ENCODE measurements at places on chromosomes 5 and 9.

GRCh38 chr9:27460226-27461023 lies 63.7 kb upstream of the IFNK start:
- DNase-seq: no peak

GRCh38 chr9:136241542-136241941 lies 4.1 kb downstream of the QSOX2 start:
- no peak for DNase-seq

DNA sequence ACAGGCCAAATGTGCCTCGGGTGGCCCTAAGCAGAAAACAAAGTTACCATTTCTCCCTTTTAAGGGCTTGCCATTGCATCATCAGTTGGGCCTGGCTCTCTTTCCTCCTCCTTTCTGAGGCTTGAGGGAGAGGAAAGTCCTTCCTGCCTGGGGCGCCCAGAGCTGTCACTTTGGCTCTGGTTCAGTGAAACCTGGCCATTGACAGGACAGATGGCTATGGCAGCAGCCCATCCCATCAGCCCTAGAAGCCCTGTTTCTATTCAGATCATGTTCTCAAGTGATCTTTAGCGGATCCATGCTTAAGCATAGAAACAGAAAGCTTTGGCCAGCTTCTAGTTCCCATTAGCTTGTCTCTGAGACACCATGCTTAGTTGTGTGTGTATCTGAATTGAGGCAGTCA lies 293.4 kb downstream of the YTHDC2 start:
- peak; percentile 66 for DNase-seq

- no peak for DNase-seq
Observed at GRCh38 chr5:17058438-17058837, 122.3 kb upstream of the MYO10 start.

DNA sequence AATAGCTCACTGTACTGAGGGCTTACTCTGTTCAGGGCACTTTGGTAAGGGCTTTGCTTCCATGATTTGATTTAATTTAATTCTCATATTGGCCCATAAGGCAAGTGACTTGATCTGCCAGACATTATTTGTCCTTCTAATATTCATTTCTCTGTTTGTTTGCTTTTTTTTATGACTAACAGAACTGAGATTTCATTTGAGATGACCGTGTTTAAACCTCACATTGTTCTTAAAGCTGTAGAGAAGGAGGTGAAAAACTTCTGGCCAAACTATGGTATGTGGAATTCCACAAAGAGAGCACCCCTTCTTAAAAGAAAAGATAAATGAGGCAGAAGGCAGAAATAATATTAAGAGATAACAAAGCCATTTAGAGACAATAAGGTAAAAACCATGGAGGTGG lies 775.6 kb upstream of the ACO1 start:
- DNase-seq: no peak

DNA sequence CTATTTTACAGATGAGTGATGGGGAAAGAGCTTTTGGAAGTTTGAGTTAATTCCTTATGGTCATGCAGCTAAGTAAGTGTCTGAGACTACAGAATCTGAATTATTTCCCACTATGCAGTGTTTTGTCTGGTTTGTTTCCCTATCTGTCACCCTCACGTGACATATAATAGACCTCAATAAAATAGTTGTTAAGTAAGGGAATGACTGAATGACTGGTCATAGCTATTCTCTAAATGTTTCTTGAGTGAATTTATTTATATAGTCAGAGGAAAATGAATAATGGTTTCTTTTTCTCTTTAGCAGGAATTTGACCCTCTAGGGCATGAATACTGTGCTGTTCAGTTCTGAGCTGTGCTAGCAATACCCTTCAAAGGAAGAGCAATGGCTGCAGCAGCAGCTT lies 10.3 kb downstream of the TRIM32 start:
- DNase-seq: no peak

GRCh38 chr5:77852514-77853352 lies 76.6 kb upstream of the TBCA start:
- no peak for DNase-seq

DNA sequence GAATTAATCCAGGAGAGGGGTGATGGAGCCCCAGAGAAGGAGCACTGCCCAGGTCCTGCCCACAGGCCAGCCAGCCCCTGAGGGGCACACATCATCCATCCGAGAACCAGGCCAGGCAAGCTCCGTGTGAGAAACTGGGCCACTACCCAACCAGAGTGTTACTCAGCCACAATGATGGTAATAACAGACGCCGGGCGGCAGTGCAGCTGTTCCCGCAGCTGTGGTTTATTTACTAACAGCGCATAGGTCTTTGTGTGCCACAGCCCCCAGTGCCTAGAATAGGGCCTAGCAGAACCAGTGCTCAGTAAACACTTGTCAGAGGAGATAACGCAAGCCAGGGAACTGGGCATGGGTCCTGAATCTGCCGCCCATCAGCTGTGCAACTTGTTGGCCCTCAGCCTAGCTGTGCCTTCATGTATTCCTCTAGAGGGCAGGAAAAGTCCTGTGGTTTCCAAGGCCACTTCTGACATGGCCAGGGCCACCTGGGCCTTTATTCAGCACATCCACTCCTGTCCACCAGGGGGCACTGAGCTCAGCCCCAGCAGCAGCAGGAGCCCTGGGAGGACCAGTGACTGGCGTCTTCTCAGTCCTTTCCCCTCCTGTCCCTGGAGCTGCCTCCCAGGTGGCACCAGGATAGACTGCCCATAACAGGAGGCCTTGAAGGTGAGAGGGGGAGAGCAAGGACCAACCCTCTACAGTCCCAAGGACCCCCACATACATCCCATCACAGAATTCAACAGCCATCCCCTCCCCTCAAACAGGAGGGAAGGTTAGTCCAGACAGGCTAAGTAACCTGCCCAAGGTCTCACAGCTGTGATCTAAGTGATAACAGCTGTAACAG lies 2.1 kb downstream of the MXD3 start:
- no peak for DNase-seq
